ENCODE measurements at places on chromosomes 2 and 18.

GRCh38 chr2:38168710-38169480, 92.9 kb upstream of the CYP1B1 start:
- no peak for DNase-seq

GRCh38 chr2:11154016-11154922, 998 bp upstream of the SLC66A3 start:
- no peak for DNase-seq

DNA sequence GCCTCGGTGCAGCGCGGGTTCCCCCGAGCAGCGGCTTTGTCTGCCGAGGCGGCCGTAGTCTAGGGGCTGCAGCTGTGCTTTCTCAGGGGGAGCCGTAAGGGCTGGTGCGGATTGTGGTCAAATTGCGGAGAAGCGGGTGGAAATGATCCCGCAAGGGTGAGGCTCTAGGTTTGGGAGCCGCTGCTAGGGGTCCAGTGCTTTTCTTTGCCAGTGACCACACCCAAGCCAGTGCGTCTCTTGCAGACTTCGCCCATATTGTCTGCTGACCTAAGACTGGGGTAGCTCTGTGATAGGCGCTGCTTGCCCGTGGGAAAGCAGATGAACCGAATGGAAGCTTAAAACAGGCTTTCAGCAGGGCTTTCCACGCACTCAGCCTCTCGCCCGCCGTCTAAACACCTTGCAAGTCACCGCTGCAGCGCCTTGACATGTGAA, 2.1 kb downstream of the DPYSL5 start:
- DNase-seq = no peak

DNA sequence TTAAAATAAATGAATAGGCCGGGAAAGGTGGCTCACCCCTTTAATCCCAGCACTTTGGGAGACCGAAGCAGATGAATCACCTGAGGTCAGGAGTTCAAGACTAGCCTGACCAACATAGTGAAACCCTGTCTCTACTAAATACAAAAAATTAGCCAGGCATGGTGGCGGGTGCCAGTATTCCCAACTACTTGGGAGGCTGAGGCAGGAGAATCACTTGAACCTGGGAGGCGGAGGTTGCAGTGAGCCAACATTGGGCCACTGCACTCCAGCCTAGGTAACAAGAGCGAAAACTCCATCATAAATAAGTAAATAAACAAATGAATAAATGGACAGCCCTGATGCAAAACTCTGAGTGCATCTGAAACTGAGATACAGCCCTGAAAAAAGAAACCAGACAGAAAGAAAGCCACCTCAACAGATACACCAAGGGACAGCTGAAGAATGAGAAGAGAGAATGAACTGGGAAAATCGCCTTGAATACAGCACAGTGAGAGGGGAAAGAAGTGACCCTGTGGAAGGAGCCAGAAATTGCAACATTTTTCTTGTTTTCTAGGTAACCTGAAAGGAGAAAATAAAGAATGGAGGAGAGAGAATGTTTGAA, 64.4 kb downstream of the TRABD2A start:
- no peak for DNase-seq

- no peak for DNase-seq
These were observed 55.4 kb upstream of the UPP2 start for GRCh38 chr2:158046121-158046880.

- no peak for DNase-seq
These were observed 221.6 kb downstream of the LPIN1 start for GRCh38 chr2:11967946-11968465.

DNA sequence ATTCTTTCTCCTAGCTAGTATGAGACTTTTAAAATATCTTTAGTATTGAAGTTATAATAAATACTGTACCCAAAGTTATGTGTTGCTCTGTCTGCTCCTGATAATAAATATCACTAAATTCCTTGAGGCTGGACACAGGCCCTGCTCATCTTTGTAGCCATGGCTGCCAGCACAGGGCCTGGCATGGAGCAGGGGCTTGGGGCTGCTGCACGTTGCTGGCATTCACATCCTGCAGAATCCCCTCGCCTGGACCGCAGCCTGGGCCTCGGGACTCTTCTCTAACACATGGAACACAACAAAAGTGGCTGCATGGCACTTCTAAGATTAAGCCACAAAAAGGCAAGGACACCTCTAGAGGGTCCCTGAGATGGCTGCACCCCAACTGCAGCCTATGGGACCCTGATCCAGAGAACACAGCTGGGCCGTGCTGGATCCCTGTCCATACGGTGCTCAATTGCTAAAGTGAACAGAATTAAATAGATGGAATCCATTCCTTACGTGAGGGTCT, 477.5 kb upstream of the MYT1L start:
- DNase-seq = no peak

Data from stimulated activated naive CD8-positive, alpha-beta T cell treated with anti-CD3 and anti-CD28 coated beads, Interleukin-15, Interleukin-2, amounts not matched to agents 100 U/mL and 50 U/mL, for 24 hours (primary cell).